ENCODE measurements at places on chromosomes 5 and 9.
A peak's percentile ranks its signal among the peaks of the same experiment; 100 is the strongest.

DNA sequence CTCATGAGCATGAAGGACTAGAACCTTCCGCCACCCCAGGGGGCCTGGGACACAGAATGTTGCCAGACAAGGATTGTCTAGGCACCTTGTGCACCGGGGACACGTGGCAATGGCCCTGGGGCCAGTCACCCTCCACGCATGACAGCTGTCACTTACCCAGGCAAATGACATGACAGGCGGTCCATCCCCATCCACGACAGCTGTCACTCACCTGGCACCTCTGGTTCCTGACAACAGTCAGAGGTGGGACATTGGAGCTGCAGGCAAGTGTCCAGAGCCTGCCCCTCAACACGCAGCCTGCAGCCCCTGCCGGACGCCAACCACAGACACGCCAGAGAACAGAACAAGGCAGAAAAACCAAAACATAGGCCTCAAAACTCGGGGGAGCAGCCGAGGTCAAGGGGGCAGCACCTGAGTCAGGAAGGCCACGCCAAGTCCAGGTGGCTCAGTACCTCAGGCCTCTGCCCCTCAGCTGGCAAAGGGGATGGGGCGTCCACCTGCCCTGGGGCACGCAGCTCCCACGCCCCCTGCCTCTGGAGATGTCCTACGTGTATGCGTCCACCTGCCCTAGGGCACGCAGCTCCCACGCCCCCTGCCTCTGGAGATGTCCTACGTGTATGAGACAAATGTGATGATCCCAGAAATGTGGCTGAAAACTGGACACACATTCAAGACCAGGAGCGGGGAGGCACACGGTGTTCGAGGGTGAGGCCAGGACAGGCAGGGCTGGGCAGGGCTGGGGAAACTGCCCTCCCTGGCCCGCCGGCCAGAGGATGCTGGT, 14.5 kb downstream of the VAV2 start:
- no peak for DNase-seq

GRCh38 chr5:147286296-147286695, 51.5 kb downstream of the STK32A start:
- DNase-seq: no peak

- no peak for DNase-seq
Measured at GRCh38 chr5:154686490-154686889, 68.7 kb upstream of the LARP1 start.

GRCh38 chr5:166637295-166637694, 1654.2 kb upstream of the WWC1 start:
- no peak for DNase-seq

GRCh38 chr9:136109351-136110081, 9.2 kb downstream of the TMEM250 start:
- DNase-seq: peak; percentile 82

- no peak for DNase-seq
Measured at GRCh38 chr5:59847586-59847985, 45.9 kb downstream of the PDE4D start.

- no peak for DNase-seq
Measured at GRCh38 chr5:154756868-154757813, 2.0 kb downstream of the LARP1 start.

GRCh38 chr5:7659420-7659819, 191.5 kb downstream of the CFAP90 start:
- DNase-seq: no peak

DNA sequence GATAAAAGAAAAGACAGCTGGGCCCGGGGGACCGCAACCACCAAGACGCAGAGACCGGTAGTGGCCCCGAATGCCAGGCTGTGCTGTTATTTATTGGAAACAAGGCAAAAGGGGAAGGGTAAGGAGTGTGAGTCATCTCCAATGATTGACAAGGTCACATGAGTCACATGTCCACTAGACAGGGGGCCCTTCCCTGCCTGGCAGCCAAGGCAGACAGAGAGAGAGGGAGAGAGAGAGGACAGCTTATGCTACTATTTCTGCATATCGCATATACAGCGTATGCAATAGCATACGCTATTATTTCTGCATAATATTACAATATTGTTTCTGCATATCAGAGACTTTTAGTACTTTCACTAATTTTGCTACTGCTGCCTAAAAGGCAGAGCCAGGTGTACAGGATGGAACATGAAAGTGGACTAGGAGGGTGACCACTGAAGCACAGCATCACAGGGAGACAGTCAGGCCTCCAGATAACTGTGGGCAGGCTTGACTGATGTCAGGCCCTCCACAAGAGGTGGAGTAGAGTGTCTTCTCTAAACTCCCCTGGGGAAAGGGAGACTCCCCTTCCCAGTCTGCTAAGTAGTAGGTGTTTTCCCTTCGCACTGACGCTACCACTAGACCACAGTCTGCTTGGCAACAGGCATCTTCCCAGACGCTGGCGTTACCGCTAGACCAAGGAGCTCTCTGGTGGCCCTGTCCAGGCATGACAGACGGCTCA, 50.3 kb downstream of the RFX3 start:
- no peak for DNase-seq

GRCh38 chr5:131382407-131383395, 118.8 kb downstream of the CDC42SE2 start:
- no peak for DNase-seq

DNA sequence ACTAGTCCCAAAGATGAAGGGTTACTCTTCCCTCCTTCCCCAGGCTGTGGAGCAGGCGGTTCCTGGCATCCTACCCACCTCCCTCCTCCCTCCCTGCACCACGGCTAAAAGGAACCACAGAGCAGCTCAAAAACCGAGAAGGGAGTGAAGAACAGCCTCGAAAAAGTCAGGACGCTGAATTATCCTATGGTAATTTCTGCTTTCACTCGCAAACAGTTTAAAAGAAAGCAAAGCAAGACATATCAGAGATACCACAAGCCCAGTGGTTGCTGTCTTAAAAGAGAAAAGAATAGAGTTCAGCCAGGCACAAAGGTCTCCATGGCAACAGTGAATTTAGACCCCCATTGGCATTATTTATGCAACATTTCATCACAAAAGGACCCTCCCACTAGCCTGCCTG, 315.4 kb downstream of the CTNND2 start:
- no peak for DNase-seq

GRCh38 chr5:73812962-73813588, 187.1 kb downstream of the ARHGEF28 start:
- no peak for DNase-seq

DNA sequence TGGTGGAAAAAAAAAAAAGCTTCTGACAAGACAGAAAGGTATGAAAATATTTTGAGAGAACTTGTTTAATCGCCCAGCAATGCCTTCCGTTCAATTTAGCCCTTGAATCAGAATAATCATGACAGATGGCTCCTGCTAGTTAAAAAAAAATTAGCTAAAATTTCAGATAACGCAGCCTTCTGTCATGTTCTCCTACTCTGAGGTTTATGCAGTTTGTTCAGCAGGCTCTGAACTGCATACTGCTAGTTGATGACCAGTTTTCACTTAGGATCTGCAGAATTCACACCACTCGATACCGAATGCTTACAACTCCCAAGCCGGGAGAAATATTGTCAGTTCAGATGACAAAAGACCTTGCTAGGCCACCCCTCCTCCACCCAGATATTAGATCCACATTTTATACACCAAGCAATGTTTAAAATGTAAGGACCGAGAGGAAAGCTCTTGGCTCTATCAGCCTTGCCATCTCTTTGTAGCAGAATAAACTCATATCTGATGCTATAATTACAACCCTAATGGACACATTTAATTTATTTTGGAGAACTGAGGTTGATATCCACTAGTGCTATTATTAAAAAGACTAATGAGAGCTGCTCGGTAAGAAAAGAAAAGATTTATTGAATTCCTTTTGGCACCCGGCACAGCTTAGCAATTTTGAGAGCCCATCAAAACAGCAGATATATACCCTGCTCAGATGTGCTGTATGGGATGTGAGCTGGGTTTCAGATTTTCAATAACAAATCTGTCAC, 322.8 kb downstream of the GLIS3 start:
- DNase-seq: no peak

DNA sequence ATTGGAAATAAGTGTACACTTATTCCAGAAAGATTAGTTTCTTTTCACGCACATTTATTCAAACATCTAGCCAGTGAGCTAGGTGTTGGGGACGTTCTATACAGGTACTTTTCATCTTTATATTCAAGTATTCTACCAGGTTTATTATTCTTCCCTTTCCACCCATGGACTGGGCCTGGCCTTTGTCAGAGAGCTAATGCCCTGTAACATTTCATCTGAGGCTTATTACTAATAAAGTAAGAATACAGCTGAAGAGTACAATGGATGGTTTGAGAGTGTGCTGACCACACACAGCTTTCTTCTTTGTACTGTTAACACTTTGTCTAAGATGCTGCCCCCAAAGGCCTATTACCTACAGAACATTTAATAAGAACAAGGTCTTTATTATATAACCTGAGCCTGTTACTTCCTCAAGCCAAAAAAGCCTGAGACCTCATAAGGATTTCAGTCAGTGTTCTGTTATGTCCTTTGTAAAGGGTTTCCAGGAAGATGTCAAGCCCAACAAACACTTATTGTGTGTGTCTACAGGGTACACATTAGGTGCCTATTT, 93.5 kb downstream of the ZNF608 start:
- DNase-seq: no peak

DNA sequence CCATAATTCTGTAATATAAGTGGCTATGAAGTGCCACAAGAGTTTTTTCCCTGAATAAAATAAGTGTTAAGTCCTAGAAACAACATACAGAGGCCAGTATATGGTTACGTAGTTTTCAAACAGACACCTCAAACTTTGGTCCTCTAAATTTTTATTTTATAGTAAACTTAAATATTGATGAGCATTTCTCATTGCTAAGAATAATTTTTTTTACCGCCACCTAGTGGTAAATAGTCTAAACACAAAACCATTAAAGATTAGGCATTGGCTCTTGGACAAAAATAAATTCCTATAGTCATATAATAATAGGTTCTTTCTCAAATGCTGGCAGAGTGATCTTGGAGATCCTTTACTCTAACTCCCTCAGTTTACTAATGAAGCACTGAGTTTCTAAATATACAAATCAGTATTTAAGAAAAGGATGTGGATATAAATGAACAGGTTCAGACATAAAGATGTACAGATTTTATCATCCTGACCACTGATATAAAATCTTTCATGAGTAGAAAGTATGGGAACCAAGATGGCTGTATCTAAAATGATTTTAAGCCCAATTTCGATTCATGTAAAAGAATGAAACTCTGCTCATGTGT, 136.2 kb downstream of the FANCC start:
- no peak for DNase-seq

DNA sequence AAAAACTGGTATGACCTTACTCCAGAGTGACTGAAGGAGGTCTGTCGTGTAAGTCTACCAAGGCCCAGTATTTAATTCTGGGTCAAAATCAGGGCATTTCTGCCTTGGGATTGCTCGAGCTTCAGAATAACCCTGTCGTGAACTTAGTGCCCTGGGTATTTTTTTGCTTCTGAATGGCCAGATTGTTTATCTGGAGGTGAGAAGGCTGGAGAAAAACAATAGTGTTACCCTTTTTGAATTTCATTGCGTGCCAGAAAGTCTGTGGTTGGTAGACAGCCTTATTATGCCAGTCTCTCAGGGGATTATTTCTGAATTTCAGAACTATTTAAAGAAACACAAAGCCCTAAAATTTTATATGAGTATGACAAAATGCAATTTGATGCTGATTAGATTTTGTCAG, 323.4 kb downstream of the CSNK1G3 start:
- no peak for DNase-seq

GRCh38 chr5:72159501-72159911, 52.2 kb downstream of the MAP1B start:
- no peak for DNase-seq

DNA sequence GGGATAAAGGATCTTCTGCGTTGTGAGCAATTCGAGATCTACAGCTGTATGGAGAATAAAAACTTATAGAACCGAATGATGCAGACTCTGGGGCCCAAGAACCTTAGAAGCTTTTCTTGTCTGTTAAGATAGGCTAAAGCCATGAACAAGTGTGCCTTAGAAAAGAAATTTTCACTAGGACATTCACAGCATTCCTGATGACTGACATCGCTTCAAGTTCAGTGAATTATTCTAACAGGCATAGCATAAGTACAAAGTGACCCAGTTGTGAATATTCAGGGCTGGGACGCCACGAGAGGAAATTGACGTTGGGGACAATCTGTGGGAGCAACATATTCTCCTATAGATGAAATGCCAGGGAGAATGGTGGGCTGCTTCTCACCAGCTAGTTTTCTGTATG, 32.0 kb upstream of the PANK3 start:
- no peak for DNase-seq

- peak; percentile 37 for DNase-seq
Measured at GRCh38 chr9:93094658-93095204, 1.3 kb upstream of the CARD19 start.

DNA sequence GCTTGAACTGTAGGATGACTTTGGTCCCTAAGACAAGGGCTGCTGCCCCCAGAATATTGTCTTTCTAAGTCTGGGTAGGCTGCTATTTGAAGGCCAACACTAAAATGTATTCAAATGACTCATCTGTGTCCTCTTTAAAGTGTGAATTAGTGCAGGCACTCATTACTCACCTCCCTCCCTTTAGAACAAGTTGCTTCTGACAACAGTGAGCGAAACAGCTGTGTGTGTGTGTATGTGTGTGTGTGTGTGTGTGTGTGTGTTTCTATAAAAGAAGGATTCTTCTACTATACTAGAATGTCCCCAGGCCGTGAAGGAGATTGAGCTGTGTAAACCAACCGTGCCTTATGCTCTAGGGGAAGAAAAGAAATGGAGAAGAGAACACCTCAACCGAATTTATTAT, 1337.2 kb downstream of the PTPRD start:
- DNase-seq: no peak

DNA sequence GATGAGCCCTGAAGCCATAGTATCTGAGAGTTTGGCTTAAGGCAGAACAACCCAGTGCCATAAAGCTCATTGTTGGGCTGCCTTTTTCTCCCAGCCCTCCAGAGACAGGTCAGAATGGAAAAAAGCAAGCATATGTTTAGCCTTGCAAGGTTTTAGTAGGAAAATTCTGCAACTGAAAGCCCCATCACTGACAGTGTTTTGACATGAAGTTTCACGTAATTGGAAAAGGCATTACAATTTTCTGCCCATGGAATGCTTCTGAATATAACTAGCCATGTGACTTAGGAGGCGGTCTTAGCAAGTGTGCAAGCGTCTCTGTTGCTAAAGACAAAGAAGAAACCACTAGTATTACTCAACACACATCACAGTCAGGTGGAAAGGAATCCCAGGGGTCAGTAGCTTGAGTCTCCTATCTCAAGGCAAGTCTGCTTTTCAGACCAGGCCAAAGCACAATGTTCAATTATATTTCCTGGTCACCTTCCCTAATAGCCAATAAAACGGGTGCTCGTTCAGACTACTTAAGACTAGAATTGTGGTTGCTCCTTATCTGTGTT, 117.6 kb downstream of the CARTPT start:
- no peak for DNase-seq
